Pericardium fibroblast (primary cell): ENCODE measurements at places on chromosomes 1 and 21. TPM values are rescaled to one million over a fixed set of nuclear protein-coding genes. Genes with fewer than 3 reads are reported as not detected.

The IL20 gene
- total RNA-seq: not detected in 2 replicates

The MX2 gene
- total RNA-seq: 0.47 and 1.4 TPM in 2 replicates

The PPIE gene
- 31.2 and 38.7 TPM in 2 replicates for total RNA-seq

The SPRR2B gene
- total RNA-seq: not detected in 2 replicates

The RPTN gene
- total RNA-seq: not detected in 2 replicates

The C1QTNF12 gene
- total RNA-seq: 0.26 and 3.9 TPM in 2 replicates

The HES5 gene
- total RNA-seq: not detected in 2 replicates

The HES3 gene
- not detected in 2 replicates for total RNA-seq

The LDLRAP1 gene
- total RNA-seq: 12.3 and 32.7 TPM in 2 replicates

The HPDL gene
- 0.12 and 2.8 TPM in 2 replicates for total RNA-seq

The ZP4 gene
- total RNA-seq: not detected in 2 replicates

The DAB1 gene
- total RNA-seq: 0.82 and 1.5 TPM in 2 replicates

The AGO3 gene
- 8.2 and 11.7 TPM in 2 replicates for total RNA-seq

The F11R gene
- total RNA-seq: 6.6 and 11.7 TPM in 2 replicates

The RNF187 gene
- total RNA-seq: 85.3 and 106 TPM in 2 replicates

The S100A8 gene
- total RNA-seq: not detected in 2 replicates

The KCTD3 gene
- 25.4 and 40.3 TPM in 2 replicates for total RNA-seq

The LZIC gene
- total RNA-seq: 14.1 and 18.9 TPM in 2 replicates

The THEM5 gene
- not detected in 2 replicates for total RNA-seq

The AMY2B gene
- 3.7 and 4.6 TPM in 2 replicates for total RNA-seq

The SPRR5 gene
- not detected in 2 replicates for total RNA-seq

The DENND1B gene
- total RNA-seq: 1.3 and 2.9 TPM in 2 replicates

The OPRD1 gene
- not detected in 2 replicates for total RNA-seq

The OR2M3 gene
- not detected in 2 replicates for total RNA-seq

The PRAMEF10 gene
- not detected in 2 replicates for total RNA-seq

The ADAMTS4 gene
- total RNA-seq: 1.8 and 3.4 TPM in 2 replicates

The HP1BP3 gene
- total RNA-seq: 107 and 115 TPM in 2 replicates

The OR10R2 gene
- not detected in 2 replicates for total RNA-seq

The TSSK3 gene
- 0.70 TPM in 1 of 2 replicates, not detected in the other for total RNA-seq

The MROH9 gene
- total RNA-seq: not detected in 2 replicates

The CAP1 gene
- 168 and 316 TPM in 2 replicates for total RNA-seq

The MANEAL gene
- total RNA-seq: 2.1 TPM in 1 of 2 replicates, not detected in the other

The FCGR3B gene
- total RNA-seq: not detected in 2 replicates

The GPX7 gene
- total RNA-seq: 32.2 and 62.3 TPM in 2 replicates

The PCAT6 gene
- total RNA-seq: 3.8 TPM in 1 of 2 replicates, not detected in the other

The PTGS2 gene
- total RNA-seq: 10.3 and 55.0 TPM in 2 replicates

The CHRNB2 gene
- under 0.01 and 0.12 TPM in 2 replicates for total RNA-seq
